ENCODE measurements at places on chromosomes 13 and 19. TPM values are rescaled to one million over a fixed set of nuclear protein-coding genes. Genes with fewer than 3 reads are reported as not detected.

CYP2S1 gene
- total RNA-seq = 0.64 TPM

ZNF888 gene
- total RNA-seq = 3.4 TPM

ZNF667 gene
- total RNA-seq = 22.2 TPM

LILRB3 gene
- total RNA-seq = 0.18 TPM

SHISA7 gene
- 2.6 TPM for total RNA-seq

AP1M2 gene
- 3.0 TPM for total RNA-seq

ENOX1 gene
- total RNA-seq = 19.7 TPM

LIN7B gene
- total RNA-seq = 12.9 TPM

ZNF497 gene
- 7.0 TPM for total RNA-seq

PRR20A gene
- total RNA-seq = not detected

C5AR2 gene
- 0.18 TPM for total RNA-seq

OR4F17 gene
- not detected for total RNA-seq

CEACAM8 gene
- total RNA-seq = not detected

SETDB2 gene
- total RNA-seq = 17.0 TPM

HIPK4 gene
- total RNA-seq = 0.18 TPM

VSTM2B gene
- 2.6 TPM for total RNA-seq

ZNF575 gene
- total RNA-seq = 0.27 TPM

BORA gene
- total RNA-seq = 4.4 TPM

ZNF8 gene
- total RNA-seq = 20.2 TPM

F7 gene
- 0.36 TPM for total RNA-seq

LGALS7B gene
- total RNA-seq = not detected

LILRA1 gene
- total RNA-seq = 0.09 TPM

C1QTNF9 gene
- not detected for total RNA-seq

ZNF577 gene
- 36.3 TPM for total RNA-seq

N4BP2L1 gene
- total RNA-seq = 13.6 TPM

Data from cerebellum (tissue), 4 donors.